Muscle of leg (tissue), 16 donors: ENCODE measurements at places on chromosomes 16 and 17.

DNA sequence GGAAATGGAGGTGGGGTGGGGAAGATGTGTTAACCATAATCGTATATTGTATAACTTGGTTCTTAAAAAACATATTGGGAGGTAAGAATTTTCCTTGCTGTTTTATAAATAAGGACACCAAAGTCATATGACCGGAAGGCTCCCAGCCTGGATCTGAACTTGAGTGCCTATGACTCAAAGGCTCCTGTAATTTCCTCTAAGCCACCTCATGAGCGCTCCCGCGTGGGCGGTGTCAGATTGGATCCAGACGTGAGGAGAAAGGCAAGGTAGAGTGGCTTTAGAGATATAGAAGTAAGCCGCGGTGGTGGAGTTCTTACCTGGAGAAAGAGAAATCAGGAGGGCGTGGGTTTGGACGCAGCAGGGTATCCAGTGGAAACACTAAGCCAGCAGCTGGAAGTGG lies 196.2 kb upstream of the NLRP1 start:
- DNase-seq: no peak

DNA sequence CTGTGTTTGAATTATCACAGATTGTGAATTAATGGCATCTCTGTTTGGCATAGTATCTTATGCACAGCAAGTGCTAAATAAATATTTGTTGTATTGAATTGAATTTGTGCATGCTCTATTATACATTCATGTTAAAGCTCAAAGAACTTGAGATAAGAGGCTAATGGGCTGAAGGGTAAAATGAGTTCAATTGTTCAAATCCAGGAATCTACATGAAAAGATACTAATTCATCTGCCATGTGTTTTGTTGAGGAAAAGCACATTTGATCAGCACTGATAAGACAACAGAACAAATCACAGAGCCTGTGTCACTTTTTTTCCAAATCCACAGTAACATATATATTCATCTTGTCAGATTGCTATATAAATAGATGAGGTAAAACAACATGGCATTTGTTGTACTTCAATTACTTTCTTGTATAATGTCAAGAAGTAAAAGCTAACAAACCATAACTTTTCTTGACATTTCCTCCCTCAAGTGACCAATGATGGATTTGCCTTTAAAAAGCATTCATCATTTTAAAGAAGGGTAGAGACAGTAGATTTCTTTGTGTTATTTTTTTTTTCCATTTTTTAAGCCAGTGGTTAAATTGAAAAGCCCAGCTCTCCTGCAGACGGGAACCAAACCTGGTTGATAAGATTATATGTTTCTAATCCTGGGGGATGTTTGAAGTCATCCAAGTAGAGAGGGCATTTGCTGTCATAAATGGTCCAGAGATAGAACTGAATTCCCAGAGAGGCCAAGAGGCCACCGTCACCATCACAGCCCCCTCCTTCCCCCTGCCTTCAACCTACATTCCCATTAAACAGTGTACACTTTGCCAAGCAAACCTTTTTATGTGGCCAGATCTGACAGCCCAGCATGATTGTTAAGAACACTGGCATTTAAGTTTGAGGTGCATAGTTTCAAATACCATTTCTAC lies 123.0 kb downstream of the CHD9NB start:
- DNase-seq: no peak

DNA sequence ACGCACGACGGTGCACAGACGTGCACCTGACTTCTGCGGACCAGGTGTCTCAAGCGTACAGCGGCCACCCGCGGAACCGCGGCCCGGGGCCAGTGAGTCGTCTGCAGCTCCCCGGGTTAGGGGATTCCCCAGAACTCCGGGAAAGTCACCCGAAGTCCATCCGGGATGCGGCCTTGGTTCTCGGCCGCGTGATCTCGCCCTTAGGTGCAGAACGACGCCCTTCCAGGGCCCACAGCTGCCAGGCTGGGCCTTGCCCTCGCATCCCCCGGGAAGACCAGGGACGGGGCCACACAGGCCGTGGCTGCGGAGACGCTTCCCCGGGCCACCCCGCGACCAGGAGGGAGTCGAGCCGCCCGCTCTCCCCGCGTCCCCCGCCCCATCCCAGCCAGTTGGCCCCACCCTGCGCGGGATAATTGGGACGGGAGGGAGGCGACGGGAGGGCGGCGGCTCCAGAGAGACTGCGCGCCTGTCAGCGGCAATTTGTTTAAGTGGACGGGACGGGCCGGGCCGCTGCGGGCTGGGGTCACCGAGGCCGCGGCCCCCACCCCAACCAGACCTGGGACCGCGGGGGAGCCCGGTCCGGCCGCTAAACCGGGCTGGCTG lies 3.6 kb upstream of the TBX2 start:
- DNase-seq: no peak

DNA sequence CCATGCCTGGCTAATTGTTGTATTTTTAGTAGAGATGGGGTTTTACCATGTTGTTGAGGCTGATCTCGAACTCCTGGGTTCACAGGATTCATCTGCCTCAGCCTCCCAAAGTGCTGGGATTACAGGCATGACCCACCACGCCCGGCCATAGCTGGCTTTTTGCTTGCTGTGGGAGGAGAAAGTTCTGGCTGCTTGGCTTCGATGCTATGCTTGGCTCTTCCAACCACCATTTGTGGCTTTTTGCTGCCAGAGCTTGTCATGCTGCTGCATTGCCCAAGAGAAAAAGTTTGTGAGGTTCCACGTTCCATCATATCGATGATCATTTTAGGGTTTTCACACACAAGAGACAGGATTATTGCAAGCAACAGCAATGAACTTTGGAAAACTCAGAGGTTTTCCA lies 16.2 kb downstream of the BMERB1 start:
- DNase-seq: peak; percentile 41

- peak; percentile 80 for DNase-seq
These were observed 75.4 kb upstream of the SDK2 start for GRCh38 chr17:73719588-73720071.

DNA sequence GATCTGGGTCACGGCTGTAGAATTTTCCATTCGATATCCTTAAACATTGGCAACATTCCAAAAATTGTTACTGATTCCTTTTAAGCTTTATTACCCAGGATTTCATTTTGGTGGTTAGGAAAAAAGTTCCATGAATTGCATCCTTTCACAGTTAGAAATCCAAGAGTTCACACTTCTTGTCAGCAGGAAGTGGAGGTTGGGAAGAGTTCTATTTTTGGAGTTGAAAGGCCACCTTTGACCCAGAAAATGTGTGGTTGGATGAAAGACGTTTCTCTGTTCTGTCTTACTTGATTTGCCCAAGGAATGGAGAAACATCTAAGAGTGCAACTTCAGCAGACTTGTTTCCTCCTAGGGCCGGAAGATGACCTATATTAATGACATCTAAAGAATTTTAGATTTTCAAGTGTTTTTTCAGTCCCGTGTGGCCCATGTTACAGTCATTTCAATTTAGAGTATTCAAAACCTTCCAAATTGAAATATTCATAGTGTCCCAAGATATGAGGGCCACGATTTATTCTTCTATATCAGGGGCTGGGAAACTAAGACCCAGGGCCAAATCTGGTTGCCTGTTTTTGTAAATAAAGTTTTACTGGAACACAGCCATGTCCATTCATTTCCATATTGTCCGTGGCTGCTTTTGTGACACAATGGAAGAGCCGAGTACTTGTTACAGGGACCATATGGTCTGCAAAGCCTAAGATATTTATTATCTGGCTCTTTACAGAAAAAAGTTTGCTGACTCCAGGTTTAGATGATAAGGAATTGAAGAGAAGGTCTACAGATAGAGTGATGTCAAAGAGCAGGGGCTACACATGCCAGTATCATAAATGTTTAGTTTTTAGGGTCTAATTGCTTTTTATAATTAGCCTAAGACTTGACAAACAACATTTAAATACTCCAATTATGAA lies 50.2 kb downstream of the CDK5R1 start:
- DNase-seq: peak; percentile 43

DNA sequence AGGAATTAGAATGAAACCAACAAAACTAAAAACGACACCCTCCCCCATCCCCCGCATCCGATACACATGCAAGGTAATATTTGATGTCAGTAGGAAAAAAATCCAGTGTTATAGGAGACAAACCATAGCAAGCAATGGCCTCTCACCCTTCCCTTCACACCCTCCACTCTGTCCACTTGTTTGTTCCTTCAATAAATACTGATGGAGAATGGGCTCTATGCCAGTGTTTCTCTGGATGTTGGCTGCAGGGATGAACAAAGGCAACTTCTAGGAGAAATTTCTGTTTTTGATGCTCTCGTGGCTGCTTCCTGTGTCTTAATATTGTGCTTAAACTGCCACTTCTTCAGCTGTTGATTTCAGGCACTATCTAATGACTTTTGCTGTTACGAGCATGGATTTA lies 98.8 kb downstream of the WWOX start:
- DNase-seq: no peak

DNA sequence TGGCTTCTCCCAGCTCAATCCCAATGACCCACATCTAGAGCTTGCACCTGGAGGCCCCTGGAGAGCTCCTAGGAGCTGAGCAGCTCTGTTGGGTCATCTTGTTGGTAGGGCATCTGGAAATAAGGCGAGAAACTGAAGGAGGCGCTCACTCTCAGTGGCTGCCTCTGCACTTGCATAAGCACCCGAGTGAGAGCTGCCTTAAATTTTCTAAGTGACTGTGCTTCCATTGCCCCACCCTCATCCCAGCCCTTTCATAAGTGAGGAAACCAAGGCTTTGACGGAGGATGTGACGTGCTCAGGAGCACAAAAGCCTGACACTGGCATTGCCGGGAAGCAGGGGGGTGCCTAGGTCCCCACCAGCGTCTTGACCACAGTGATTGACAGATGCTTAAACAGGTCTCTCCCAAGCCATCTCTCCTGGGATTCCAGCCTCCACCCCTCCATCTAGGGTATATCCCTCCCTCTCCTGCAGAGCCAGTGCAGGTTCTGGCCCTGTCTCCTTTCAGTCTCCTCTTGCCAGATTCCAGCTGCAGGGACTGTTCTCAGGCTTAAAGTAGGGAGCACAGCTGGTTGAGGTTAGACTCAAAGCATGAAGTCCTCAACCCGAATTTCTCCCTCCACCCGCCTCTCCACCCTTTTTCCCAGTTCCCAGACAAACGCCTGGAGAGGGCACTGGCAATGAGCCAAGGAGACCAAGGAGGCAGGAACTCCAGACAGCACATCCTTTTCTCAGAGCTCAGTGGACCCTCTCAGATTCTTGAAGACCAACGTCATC lies 113.7 kb downstream of the IRX5 start:
- no peak for DNase-seq

DNA sequence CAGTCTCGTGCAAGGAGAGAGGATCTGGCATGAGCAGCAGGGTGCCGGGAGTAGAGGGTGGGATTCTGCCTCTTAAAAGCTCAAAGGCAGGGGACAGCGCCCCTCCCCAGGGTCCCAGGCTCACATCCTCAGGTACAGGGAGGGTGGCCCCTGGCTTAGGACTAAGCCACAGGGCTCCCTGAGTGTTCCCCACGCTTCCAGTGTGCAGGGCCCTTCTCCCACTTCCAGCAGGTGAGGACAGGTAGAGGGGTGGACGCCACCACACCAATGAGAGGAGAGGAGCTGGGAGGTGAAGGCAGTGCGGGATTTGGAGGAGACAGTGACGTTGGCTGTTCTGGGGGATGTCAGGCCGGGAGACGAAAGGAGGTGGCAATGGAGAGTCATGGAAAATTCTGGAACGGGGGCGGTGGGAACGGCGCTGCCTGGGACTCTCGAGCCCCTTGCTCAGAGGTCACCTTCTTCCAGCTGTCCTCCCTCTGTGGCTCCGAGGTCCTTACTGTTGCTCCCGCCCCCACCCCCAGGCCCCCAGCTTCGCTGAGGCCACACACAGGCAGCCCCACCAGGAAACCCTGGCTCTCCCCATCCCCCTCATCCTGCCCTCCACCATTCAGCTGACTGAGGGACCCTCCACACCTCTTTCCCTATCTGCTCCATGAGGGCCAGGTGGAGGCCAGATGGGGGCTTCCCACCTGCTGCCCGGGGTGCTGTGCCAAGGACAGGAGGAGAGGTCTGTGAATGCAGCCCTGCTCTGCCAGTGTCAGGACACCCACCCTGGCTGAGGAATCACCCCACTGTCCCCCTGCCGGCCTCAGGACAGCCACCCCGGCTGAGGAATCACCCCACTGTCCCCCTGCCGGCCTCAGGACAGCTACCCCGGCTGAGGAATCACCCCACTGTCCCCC lies 57.7 kb upstream of the ACSF3 start:
- DNase-seq: no peak

GRCh38 chr16:65524997-65525396 lies 403.1 kb upstream of the CDH11 start:
- peak; percentile 89 for DNase-seq

- peak; percentile 50 for DNase-seq
These were observed 32.1 kb upstream of the SMURF2 start for GRCh38 chr17:64694207-64694606.

GRCh38 chr16:29848420-29849297 lies 14.4 kb downstream of the CDIPT start:
- DNase-seq: peak; percentile 55

GRCh38 chr17:5584383-5585286 lies at the start of gene NLRP1:
Gene NLRP1 (minus strand): TSS chr17:5584509. CDS start chr17:5583957, 552 bp downstream.
- DNase-seq: peak; percentile 82

- DNase-seq: peak; percentile 70
These were observed at the start of gene PRKCB for GRCh38 chr16:23835390-23836077. Gene PRKCB (plus strand): TSS chr16:23835983.

DNA sequence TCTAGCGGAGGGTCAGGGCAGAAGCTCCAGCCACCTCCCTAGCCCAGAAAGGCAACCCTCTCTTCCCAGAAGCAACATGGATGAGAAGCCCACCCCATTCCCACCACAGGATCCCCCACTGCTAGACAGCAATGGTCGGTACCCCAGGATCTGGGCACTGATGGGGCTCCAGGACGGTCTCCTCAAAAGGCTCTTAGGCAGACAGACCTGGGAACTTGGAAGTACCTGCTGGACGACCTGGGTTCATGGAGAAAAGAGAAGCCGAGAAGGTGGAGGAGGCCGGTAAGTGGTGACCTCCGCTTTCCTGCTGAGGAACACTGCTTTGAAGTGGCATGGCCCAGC lies 96.6 kb downstream of the TBC1D16 start:
- DNase-seq: no peak
